ENCODE measurements at places on chromosomes 7 and 10.

GRCh38 chr7:81040496-81040895, 121.6 kb upstream of the SEMA3C start:
- no peak for DNase-seq

DNA sequence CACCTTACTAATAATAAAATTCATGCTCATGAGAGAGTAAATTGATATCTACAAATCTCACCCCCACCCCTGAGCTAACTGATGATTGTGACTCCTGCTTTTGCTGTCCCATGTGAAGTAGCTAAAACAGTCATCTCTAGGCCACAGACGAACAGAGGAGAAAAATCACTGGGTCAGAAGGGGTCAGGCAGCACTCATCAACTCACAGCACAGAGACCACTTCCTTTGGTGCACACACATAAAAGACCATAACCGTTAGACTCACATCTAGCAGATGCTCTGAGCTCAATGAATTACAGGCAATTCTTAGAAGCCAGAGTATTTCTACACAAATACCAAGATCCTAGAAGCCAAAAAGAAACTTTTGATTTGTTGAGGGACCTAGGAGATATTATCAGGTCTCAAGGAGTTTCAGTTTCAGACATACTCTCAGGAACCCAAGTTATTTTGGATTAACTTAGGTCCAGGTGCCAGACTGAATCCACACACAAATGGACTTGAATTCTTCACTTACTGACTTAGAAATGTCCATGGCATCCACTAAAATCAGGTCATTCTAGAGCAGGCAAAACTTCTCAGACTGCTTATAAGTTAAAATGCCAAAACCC, 65.0 kb upstream of the TES start:
- no peak for DNase-seq

DNA sequence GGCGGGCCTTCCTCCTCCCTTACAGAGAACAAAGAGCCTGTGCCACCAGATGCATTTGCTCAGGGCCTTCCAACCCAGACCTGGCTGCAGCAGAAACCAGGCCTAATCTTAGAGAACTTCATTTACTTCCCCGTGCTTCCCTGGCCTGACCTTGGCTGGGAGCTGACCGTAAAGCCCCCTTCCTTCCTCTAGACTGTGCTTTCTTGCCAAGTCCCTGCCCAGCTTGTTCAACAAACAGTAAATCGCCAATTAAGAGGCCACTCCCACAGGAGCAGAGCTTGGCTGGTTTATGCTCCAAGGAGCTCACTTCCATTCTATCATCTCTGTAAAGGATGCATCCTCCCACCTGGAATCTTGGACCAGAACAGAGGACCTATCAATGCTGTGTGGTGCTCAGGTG, 110.9 kb downstream of the COL13A1 start:
- no peak for DNase-seq

DNA sequence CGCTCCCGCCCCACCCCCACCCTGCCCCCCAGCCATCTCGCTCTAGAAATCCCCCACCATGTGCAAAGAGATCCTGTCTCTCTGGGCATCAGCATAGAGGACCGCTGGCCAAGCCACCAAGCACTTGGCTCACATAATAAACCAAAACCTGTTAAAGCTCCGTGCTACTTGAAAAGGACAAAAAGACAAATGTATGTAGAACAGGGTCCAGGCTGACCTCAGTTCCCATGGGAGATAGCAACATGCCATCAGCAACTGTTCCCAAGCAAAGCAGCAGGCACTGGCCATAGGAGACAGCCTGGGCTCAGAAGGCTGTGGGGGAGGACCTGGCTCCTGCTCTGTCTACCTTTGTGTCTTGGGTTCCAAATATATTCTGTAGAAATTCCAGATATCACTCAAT, 38.4 kb upstream of the GDF10 start:
- DNase-seq, result no peak

- DNase-seq, result no peak
Measured at GRCh38 chr10:20871970-20872369, 25.1 kb downstream of the NEBL start.

- DNase-seq, result no peak
Measured at GRCh38 chr7:128321044-128321422, 22.7 kb downstream of the RBM28 start.

GRCh38 chr7:73704640-73705550, 14.6 kb downstream of the STX1A start:
- DNase-seq, result no peak

DNA sequence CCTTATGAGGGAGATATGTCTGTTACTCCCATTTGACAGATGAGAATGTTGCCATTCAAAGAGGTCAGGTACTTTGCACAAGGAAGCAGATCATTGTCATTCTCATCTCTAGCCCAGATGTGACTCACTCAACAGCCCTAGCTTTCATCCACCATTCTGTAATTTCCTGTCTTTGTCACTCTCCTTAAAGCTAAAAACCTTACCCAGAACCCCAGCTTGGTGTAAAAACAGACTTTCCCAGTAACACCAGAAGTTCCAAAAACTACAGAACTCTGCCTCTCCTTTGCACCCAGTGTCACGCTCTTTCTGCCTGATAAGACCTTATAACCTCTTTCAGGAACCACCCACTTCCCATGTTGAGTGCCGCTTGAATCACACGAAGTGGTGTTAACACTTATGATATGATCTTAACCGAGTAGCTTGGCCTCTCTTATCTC, 89.1 kb upstream of the SP4 start:
- DNase-seq, result no peak

- DNase-seq, result no peak
Measured at GRCh38 chr7:2307690-2308107, 6.5 kb downstream of the SNX8 start.

Measured in AG09309 (cell line).